Thoracic aorta (tissue), 2 donors: ENCODE measurements at places on chromosomes 1 and 21. TPM values are rescaled to one million over a fixed set of nuclear protein-coding genes. Genes with fewer than 3 reads are reported as not detected.

Gene SLC6A17
- 0.14 TPM for total RNA-seq

- no peaks in the 10 kb centered on the region for H3K27me3 ChIP-seq
- H3K4me3 ChIP-seq, result no peak overlapping the region
- no peak overlapping the region for H3K27ac ChIP-seq
Measured at GRCh38 chr1:23772049-23772853, 6.0 kb upstream of the PITHD1 start.

- H3K27me3 ChIP-seq, result no peaks in the 10 kb centered on the region
- no peak overlapping the region for H3K27ac ChIP-seq
- no peaks in the 10 kb centered on the region for H3K36me3 ChIP-seq
- H3K4me3 ChIP-seq, result no peak overlapping the region
- H3K4me1 ChIP-seq, result no peaks in the 10 kb centered on the region
- no peak for DNase-seq
Measured at GRCh38 chr21:45580181-45580575, 37.9 kb upstream of the SLC19A1 start.

- H3K4me3 ChIP-seq, result no peak overlapping the region
- H3K27ac ChIP-seq, result no peak overlapping the region
- H3K27me3 ChIP-seq, result no peaks in the 10 kb centered on the region
- H3K4me1 ChIP-seq, result no peaks in the 10 kb centered on the region
- no peaks in the 10 kb centered on the region for H3K36me3 ChIP-seq
- DNase-seq, result no peak
Measured at GRCh38 chr1:201266774-201267173, 16.5 kb upstream of the PKP1 start.

- no peak overlapping the region for H3K27ac ChIP-seq
- no peaks in the 10 kb centered on the region for H3K4me1 ChIP-seq
- no peak for DNase-seq
- H3K4me3 ChIP-seq, result no peak overlapping the region
Measured at GRCh38 chr1:176857632-176858031, 306.9 kb downstream of the ASTN1 start.

Gene S100A3
- 25.0 TPM for total RNA-seq

Gene SYCP1
- not detected for total RNA-seq

GRCh38 chr1:64031236-64031635 is 172.2 kb upstream of the UBE2U start:
- H3K4me1 ChIP-seq, result peaks cover 50% of the 10 kb centered on the region

DNA sequence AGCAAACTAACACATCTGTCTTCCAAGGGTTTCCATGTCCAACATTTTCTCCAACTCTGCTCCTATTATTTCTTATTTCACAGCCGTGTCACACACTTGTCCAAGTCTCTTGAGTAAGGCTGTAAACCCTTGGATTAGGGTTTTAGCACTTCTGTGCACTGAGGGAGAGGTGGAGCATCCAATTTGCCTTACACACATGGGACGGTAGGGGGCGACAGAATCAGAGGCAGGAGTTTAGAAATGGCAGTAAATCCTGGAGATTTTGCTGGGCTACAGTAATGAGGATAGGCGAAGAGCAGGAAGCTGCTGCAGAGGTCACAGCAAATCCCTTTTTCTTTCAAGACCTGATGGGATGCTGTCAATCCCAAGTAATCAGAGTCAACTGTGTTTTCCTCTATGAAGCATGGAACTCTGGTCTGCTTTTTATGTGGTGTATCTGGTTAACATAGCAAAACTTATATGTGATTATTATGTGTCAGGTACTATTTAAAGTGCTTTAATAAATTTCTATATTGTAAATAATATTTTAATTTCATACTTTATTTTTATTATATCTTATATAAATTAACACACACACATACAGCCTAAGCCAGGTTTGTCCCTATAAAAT is 15.4 kb upstream of the LCE5A start:
- H3K27me3 ChIP-seq, result no peaks in the 10 kb centered on the region
- no peaks in the 10 kb centered on the region for H3K36me3 ChIP-seq
- no peak for DNase-seq
- no peak overlapping the region for H3K27ac ChIP-seq
- no peak overlapping the region for H3K4me3 ChIP-seq

- no peak for DNase-seq
- no peaks in the 10 kb centered on the region for H3K36me3 ChIP-seq
- H3K4me3 ChIP-seq, result no peak overlapping the region
- H3K4me1 ChIP-seq, result no peaks in the 10 kb centered on the region
Measured at GRCh38 chr1:165494949-165495857, 48.6 kb upstream of the LRRC52 start.

DNA sequence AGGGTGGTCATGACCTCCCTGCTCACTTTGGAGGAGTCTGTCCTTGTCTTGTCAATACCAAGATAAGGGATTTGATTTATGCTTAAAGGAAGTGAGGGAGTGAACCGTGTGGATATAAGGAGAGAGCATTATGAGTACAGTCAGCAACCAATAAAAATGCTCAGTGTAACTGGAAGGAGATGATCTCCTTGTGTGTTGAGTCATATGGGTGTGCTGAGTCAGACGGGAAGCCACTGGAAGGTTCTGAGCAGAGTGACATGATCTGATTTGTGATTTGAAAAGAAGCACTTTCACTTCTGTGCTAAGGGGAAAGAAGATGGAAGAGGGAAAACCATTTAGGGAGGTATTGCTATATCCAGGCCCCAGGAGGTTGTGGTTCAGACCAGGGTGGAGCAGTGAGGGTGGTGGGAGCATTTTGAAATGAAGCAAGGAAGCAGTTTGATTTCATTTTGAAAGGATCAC is 2.5 kb upstream of the BCL10 start:
- peak overlapping the region; percentile 40 for H3K4me3 ChIP-seq
- peaks cover 11% of the 10 kb centered on the region for H3K4me1 ChIP-seq
- H3K27ac ChIP-seq, result peak overlapping the region; percentile 50

- no peaks in the 10 kb centered on the region for H3K4me1 ChIP-seq
- H3K27ac ChIP-seq, result no peak overlapping the region
- H3K27me3 ChIP-seq, result no peaks in the 10 kb centered on the region
- H3K4me3 ChIP-seq, result no peak overlapping the region
Measured at GRCh38 chr1:204065986-204066300, 7.0 kb upstream of the SOX13 start.

- no peaks in the 10 kb centered on the region for H3K27me3 ChIP-seq
- peaks cover 9% of the 10 kb centered on the region for H3K36me3 ChIP-seq
- H3K4me1 ChIP-seq, result no peaks in the 10 kb centered on the region
- no peak overlapping the region for H3K27ac ChIP-seq
- H3K4me3 ChIP-seq, result no peak overlapping the region
- DNase-seq, result no peak
Measured at GRCh38 chr1:147628441-147628840, 41.9 kb downstream of the ACP6 start.

Gene AKR7A3
- 3.9 TPM for total RNA-seq

DNA sequence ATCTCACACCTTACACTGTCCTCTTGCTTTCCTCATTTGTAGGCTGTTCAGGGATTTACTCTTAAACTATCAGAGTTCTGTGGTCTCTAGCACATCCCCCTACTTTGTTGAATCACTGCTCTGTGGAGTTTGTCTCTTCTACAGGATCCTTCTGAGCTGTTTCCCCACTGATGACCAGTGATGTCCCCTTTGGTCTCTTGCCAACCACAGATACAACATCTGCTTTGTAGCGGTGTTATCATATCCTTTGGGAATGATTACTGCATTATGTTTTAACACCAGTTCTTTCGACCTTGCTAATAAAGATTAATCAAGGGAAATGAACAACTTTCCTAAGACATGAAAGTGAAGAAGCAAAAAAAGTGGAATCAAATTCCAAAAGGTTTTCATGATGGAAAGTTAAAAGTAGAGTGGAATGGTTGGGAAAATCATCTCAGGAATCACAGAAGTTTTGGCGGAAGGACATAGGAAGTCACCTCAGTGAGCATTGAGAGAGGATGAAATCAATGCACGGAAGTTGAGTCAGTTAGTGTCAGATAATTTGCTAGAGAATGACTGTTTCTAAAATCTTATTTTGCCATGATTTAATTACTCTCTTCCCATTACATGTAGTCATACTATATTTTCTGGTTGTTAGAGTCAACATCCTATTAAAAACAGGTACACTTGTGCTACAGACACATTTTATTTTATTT is 11.2 kb downstream of the OR10K2 start:
- H3K4me3 ChIP-seq, result no peak overlapping the region
- no peak for DNase-seq
- no peaks in the 10 kb centered on the region for H3K36me3 ChIP-seq
- H3K27me3 ChIP-seq, result no peaks in the 10 kb centered on the region
- H3K27ac ChIP-seq, result no peak overlapping the region

DNA sequence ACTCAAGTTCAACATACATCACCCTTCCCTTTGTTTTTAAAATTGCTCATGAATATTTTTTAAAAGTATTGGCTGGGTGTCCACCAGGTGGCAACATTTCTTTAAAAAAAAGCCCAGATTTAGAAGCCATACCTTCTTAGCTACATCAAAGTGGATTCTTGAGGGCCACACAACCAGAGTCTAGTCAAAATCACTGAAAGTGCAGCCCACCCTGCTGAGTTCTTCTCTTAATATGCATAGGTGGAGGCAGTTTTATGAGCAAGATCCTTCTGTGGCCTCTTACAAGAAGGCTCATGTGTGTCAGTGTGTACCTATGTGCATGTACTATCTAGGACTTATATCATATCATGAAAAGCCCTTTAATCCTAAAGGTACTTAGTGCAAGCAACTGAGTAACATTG is 16.9 kb upstream of the GNG12 start:
- no peak overlapping the region for H3K4me3 ChIP-seq
- no peaks in the 10 kb centered on the region for H3K27me3 ChIP-seq
- peaks cover 4% of the 10 kb centered on the region for H3K4me1 ChIP-seq
- H3K27ac ChIP-seq, result no peak overlapping the region

DNA sequence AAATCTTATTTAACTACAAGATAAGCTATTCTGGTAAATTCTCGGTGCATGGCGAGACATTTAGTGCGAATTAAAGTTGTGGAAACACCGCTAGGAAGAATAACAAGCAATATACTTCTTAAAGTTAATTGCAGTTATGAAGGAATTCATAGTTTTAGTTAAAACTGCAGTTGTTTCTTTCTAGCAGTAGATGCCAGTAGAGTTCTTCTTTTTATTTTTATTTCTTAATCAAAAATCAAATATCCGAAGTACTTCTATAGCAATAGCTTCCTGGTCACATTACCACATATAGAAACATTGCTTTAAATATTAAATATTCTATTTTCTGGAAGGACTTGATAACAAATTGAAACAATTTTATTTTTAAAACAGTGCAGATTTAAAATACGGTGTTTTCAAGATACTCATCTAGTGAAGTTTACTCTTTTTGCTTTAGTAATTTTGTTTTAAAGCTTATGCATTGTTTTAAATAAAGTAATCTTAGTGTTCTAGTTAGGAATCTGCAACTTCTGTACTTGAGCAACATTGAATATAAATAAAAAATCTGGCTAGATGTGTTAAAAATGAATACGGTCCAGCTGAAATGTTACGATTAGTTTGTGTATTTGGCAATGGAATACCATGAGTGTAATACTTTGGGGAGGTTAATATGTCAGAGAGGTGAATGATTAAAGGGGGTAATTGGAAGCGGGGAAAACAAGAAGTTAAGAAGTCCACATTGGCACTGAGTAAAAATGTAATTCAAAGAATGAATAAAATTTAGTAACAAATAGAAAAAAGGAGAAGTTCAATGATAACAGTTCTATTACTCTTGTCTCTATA is 2.7 kb upstream of the PRKACB start:
- DNase-seq, result no peak
- H3K27me3 ChIP-seq, result no peaks in the 10 kb centered on the region
- H3K4me3 ChIP-seq, result no peak overlapping the region
- no peak overlapping the region for H3K27ac ChIP-seq
- H3K4me1 ChIP-seq, result no peaks in the 10 kb centered on the region
- H3K36me3 ChIP-seq, result no peaks in the 10 kb centered on the region

- no peaks in the 10 kb centered on the region for H3K36me3 ChIP-seq
- no peak for DNase-seq
- H3K4me3 ChIP-seq, result no peak overlapping the region
- no peaks in the 10 kb centered on the region for H3K27me3 ChIP-seq
- no peaks in the 10 kb centered on the region for H3K4me1 ChIP-seq
Measured at GRCh38 chr1:68600049-68600661, 103.3 kb upstream of the DEPDC1 start.

Gene SPRR2A
- total RNA-seq, result not detected

- no peak overlapping the region for H3K27ac ChIP-seq
- H3K36me3 ChIP-seq, result no peaks in the 10 kb centered on the region
- H3K27me3 ChIP-seq, result no peaks in the 10 kb centered on the region
- no peak for DNase-seq
- no peaks in the 10 kb centered on the region for H3K4me1 ChIP-seq
Measured at GRCh38 chr1:205012391-205013140, 30.4 kb upstream of the CNTN2 start.

- H3K4me1 ChIP-seq, result no peaks in the 10 kb centered on the region
- no peak overlapping the region for H3K27ac ChIP-seq
- no peaks in the 10 kb centered on the region for H3K36me3 ChIP-seq
- no peak for DNase-seq
Measured at GRCh38 chr1:75023005-75023404, 111.2 kb upstream of the LHX8 start.

Gene ADGRL2
- total RNA-seq, result 67.2 TPM
